Omental fat pad (tissue), 4 donors: ENCODE measurements at places on chromosomes 16 and 17. TPM values are rescaled to one million over a fixed set of nuclear protein-coding genes. Genes with fewer than 3 reads are reported as not detected.

The GAS2L2 gene
- 0.48 TPM for total RNA-seq

The ELMO3 gene
- 1.9 TPM for total RNA-seq

The TBX21 gene
- 1.3 TPM for total RNA-seq

The SLC16A11 gene
- 0.44 TPM for total RNA-seq

The PITPNC1 gene
- total RNA-seq, result 22.6 TPM

The PRSS36 gene
- total RNA-seq, result 6.0 TPM

The CD300LB gene
- total RNA-seq, result 1.0 TPM

The CMTM2 gene
- total RNA-seq, result not detected

The ST6GALNAC1 gene
- total RNA-seq, result 4.6 TPM

The NKD1 gene
- 3.3 TPM for total RNA-seq

The ACACA gene
- total RNA-seq, result 72.7 TPM

The ITGAL gene
- 9.6 TPM for total RNA-seq

The NHLRC4 gene
- 0.24 TPM for total RNA-seq

The KRTAP4-9 gene
- not detected for total RNA-seq

The LRRC36 gene
- not detected for total RNA-seq

The MTHFSD gene
- 9.8 TPM for total RNA-seq

The PHB1 gene
- 139 TPM for total RNA-seq

The HSPB9 gene
- not detected for total RNA-seq

The SOCS3 gene
- 1,117 TPM for total RNA-seq

The PRR15L gene
- 2.4 TPM for total RNA-seq

The CCL23 gene
- 6.6 TPM for total RNA-seq

The ATAD5 gene
- total RNA-seq, result 0.94 TPM

The IKZF3 gene
- total RNA-seq, result 2.9 TPM

The KCNJ18 gene
- not detected for total RNA-seq

The NEURL4 gene
- 16.1 TPM for total RNA-seq

The CAPNS2 gene
- not detected for total RNA-seq

The CCDC200 gene
- not detected for total RNA-seq

The TP53TG3B gene
- not detected for total RNA-seq

The METTL16 gene
- 12.6 TPM for total RNA-seq

The ATP2C2 gene
- total RNA-seq, result not detected

The GRIN2A gene
- 0.13 TPM for total RNA-seq

The TNFRSF17 gene
- not detected for total RNA-seq

The KRT37 gene
- not detected for total RNA-seq

The STAT5A gene
- total RNA-seq, result 200 TPM

The OTOP2 gene
- not detected for total RNA-seq

The KRT39 gene
- not detected for total RNA-seq

The SULT1A2 gene
- 1.0 TPM for total RNA-seq

The PRSS33 gene
- total RNA-seq, result not detected

The CDC42EP4 gene
- 160 TPM for total RNA-seq

The ABCC11 gene
- 1.2 TPM for total RNA-seq

The NATD1 gene
- 7.5 TPM for total RNA-seq

The EPN3 gene
- total RNA-seq, result not detected
